ENCODE measurements at places on chromosomes 1 and 21.
A peak's percentile ranks its signal among the peaks of the same experiment; 100 is the strongest.

GRCh38 chr1:64147759-64148158 lies 55.7 kb upstream of the UBE2U start:
- H3K27me3 ChIP-seq, result no peaks in the 10 kb centered on the region
- peaks cover 5% of the 10 kb centered on the region for H3K36me3 ChIP-seq
- peaks cover 18% of the 10 kb centered on the region for H3K4me1 ChIP-seq
- H3K27ac ChIP-seq, result peak overlapping the region; percentile 23
- no peak for DNase-seq

GRCh38 chr1:209723756-209724693 lies 19.4 kb downstream of the HSD11B1 start:
- no peaks in the 10 kb centered on the region for H3K36me3 ChIP-seq
- DNase-seq, result no peak
- H3K27me3 ChIP-seq, result peaks cover 7% of the 10 kb centered on the region
- H3K4me3 ChIP-seq, result no peak overlapping the region

GRCh38 chr21:42107177-42107880 lies 36.2 kb downstream of the UMODL1 start:
- no peak overlapping the region for H3K4me3 ChIP-seq
- no peak for DNase-seq
- H3K27ac ChIP-seq, result no peak overlapping the region

- H3K27ac ChIP-seq, result no peak overlapping the region
- DNase-seq, result no peak
- H3K4me3 ChIP-seq, result no peak overlapping the region
- H3K27me3 ChIP-seq, result peaks cover 34% of the 10 kb centered on the region
Observed at GRCh38 chr1:48671578-48671977, 105.1 kb downstream of the BEND5 start.

- no peaks in the 10 kb centered on the region for H3K36me3 ChIP-seq
- no peak for DNase-seq
- peaks cover 26% of the 10 kb centered on the region for H3K4me1 ChIP-seq
- H3K4me3 ChIP-seq, result no peak overlapping the region
Observed at GRCh38 chr21:41611966-41612606, 104.1 kb upstream of the TMPRSS2 start.

DNA sequence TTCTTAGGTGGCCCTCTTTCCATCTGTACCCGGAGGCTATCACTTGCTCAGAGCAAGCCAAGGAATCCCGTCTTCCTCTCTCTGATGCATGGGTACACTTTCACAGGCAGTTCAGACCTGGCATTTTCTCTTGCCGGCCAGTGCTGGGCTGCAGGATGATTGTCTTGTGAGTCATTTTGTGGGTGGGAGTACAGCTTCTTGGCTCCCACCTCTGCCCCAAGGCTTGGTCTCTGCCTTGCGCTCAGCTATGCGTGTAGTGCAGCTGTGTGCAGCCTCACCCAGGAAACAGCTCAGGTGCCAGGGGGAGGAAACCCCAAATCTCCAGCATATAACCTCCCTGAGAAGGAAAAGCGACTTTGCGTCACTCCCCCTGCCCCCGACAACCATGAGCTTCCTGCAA lies 3.9 kb upstream of the AJAP1 start:
- no peak overlapping the region for H3K4me3 ChIP-seq
- H3K36me3 ChIP-seq, result no peaks in the 10 kb centered on the region

- H3K4me1 ChIP-seq, result no peaks in the 10 kb centered on the region
- no peak overlapping the region for H3K4me3 ChIP-seq
- H3K36me3 ChIP-seq, result no peaks in the 10 kb centered on the region
- H3K27ac ChIP-seq, result no peak overlapping the region
Observed at GRCh38 chr1:111582016-111582415, 37.6 kb upstream of the RAP1A start.

DNA sequence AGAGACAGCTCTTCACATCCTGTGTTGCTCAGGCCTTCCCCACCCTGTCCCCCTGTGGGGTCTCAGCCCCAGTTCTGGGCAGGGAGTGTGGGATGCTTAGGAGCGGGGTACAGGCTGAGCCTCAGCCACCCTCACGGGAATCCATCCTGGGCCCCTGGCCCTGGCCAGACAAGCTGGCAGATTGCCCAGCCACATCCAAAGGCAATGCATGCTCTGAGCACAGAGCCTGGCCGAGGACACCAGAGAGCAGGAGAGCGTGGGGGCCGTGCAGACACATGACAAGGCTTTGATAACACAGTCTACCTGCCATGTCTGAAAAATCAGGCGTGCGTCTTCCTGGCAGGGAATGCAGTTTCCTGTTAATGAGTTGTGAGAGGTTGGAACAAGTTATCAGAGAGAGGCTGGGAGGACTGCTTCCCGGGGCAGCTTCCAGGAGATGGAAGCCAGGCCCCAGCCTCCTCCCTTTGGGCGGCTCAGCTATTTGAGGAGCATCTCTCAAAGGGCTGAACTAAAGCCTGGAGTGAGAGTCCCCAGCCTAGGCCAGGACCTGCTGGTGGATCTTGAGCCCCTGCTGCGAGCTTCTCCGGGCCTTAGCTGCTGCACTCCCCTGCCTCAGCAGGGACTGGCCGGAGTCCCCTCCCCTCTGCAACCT lies 72.2 kb upstream of the SELENON start:
- no peak overlapping the region for H3K4me3 ChIP-seq
- H3K4me1 ChIP-seq, result peaks cover 48% of the 10 kb centered on the region
- no peaks in the 10 kb centered on the region for H3K36me3 ChIP-seq
- H3K27me3 ChIP-seq, result peaks cover 3% of the 10 kb centered on the region
- no peak overlapping the region for H3K27ac ChIP-seq

DNA sequence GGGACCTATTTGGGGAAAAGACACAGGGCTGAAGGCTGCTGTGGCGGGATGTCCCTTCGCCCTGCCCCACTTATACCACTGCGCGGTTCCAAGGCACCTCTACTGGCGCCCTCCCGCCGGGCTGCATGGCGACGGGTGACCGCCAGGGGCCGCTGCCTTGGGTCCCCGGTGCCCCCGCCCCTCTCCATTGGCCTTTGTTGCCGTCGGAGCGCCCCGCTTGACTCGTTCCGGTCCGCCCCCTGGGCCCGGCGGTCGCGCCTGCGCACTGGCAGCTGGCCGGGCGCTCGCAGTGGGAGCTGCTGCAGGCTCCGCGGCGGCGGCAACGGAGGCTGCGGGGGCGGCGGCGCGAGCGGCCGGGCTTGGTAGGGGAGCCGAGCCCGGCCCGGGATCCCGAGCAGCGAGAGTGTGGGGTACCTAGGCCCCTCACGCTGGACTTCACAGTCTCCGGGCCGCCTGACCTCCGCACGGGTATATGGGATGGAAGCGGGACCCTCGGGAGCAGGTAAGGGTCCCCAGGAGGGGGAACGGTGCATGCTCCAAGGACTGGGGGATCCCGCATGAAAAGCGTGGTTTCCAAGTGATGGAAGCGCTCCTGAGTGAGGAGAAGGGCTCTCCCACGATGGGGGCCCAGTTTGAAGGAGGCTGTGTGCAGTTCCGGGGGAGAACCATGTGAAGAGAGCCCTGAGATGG lies at the start of gene AGO1:
TSS of gene AGO1 (plus strand) at position 265 of the 690 bp plus-strand sequence. CDS start at position 478, 213 bp downstream.
- peak within 1 kb of the TSS; percentile 76 for H3K27ac ChIP-seq
- peaks cover 18% of the 10 kb centered on the region for H3K27me3 ChIP-seq
- peak; percentile 99 for DNase-seq

DNA sequence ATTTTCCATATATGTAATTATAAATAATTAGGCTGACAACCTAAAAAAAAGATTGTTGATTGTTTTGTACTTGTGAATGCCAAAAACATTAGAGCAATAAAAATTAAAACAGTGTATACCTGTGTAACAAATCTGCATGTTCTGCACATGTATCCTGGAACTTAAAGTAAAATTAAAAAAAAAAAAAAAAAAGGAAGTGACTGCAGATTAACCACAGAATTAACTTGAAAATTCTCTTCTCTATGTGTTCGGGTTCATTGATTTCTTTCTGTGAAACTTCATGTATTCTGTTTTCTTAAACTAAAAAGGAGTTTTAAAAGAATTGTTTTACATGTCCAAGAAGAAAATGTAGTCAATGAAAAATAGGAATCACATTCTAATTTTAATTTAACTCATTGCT lies 95.7 kb downstream of the FASLG start:
- no peak overlapping the region for H3K4me3 ChIP-seq
- no peak overlapping the region for H3K27ac ChIP-seq
- H3K27me3 ChIP-seq, result peaks cover 9% of the 10 kb centered on the region
- no peaks in the 10 kb centered on the region for H3K4me1 ChIP-seq
- H3K36me3 ChIP-seq, result no peaks in the 10 kb centered on the region

DNA sequence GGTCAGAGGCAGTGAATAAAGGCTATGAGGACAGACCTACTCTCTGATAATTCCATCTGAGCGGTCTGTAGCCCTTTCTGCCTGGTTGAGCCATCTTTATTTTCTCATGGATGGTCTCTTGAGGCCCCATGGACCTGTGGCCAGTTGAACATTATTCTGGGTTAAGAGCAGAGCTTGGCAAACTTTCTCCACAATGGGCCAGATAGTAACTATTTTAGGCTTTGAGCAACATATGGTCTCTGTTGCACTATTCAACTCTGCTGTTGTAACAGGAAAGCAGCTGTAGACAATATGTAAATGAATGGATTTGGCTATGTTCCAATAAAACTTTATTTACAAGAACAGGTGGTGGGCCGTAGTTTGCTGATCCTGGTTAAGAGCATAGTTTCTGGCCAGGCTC lies 62.7 kb downstream of the KAZN start:
- peaks cover 25% of the 10 kb centered on the region for H3K36me3 ChIP-seq
- peaks cover 1% of the 10 kb centered on the region for H3K4me1 ChIP-seq
- no peak for DNase-seq

GRCh38 chr1:15178571-15179484 lies 25.3 kb downstream of the TMEM51 start:
- peaks cover 5% of the 10 kb centered on the region for H3K27me3 ChIP-seq
- H3K4me1 ChIP-seq, result peaks cover 46% of the 10 kb centered on the region
- no peak for DNase-seq
- H3K4me3 ChIP-seq, result no peak overlapping the region
- H3K27ac ChIP-seq, result peak overlapping the region; percentile 20

- H3K4me1 ChIP-seq, result peaks cover 7% of the 10 kb centered on the region
- H3K27ac ChIP-seq, result peak overlapping the region; percentile 68
- H3K4me3 ChIP-seq, result no peak overlapping the region
Observed at GRCh38 chr21:46213620-46214286, 14.8 kb downstream of the LSS start.

DNA sequence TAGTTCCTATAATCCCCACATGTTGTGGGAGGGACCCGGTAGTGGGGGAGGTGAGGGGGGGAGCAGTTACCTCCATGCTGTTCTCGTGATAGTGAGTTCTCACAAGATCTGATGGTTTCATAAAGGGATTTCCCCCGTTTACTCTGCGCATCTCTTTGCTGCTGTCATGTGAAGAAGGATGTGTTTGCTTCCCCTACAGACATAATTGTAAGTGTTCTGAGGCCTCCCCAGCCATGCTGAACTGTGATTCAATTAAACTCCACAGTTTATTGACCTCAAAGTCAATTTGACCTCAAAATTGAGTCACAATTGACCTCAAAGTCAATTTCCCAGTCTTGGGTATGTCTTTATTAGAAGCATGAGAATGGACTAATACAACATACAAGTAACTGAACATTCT lies 19.7 kb downstream of the DPH5 start:
- no peak overlapping the region for H3K4me3 ChIP-seq
- peaks cover 39% of the 10 kb centered on the region for H3K36me3 ChIP-seq
- H3K27ac ChIP-seq, result no peak overlapping the region
- no peaks in the 10 kb centered on the region for H3K4me1 ChIP-seq
- no peaks in the 10 kb centered on the region for H3K27me3 ChIP-seq

DNA sequence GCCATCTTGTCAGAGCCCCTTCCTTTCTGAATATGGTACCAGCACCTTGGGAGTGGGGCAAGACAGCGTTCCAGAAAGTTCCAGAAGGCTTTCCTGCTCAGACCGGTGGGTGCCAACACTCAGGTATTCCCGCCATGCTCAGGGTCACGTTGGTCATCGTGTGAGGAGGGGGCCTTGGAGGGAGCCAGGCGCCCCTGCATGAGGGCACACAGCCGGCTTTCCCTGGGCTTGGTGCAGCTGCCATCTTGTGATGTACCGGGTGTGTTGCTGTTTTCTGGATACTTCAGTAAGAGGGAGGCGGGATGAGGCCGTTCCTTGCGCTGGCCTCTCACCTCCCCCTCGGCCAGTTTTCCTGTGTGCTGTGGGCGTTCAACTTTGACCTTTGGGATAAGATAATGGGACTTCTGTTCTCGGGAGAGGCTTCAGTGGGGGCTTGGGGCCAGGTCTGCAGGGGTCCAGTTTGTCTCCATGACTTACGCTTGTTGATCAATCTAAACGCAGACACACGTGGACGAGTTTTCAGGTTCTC lies 69.7 kb downstream of the PRDM16 start:
- H3K4me3 ChIP-seq, result peak overlapping the region; percentile 58
- H3K27me3 ChIP-seq, result peaks cover 6% of the 10 kb centered on the region
- H3K27ac ChIP-seq, result no peak overlapping the region
- DNase-seq, result no peak
- H3K36me3 ChIP-seq, result no peaks in the 10 kb centered on the region

DNA sequence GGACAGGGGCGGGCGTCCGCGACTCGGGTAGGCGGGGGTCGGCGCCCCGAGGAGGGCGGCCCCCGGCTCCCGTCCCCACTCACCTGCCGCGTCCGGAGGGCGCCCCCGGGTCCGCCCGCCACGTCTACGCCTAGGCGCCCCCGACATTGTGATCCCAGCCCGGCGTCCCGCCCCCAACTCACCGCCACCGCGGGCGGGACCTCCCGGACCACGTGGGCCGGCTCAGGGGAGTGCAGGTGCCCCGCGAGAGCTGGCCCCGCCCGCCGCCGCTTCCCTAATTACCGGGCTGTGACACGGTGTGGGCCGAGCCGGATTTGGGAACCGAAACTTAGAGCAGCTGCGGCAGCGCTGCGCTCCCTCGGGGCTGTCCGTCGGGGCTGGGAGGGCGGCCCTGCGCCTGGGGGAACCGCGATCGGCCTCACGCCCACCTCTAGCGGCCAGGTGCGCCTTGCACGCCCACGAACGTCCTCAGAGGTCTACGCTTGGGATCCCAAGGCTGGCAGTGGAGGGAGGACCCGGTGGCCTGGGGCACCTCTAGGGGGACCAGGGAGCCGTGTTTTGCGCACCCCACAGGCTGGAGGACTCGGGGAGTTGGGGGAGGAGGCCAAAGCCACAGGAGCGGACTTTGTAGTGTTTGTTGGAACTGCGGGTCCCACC lies 521 bp upstream of the NADK start:
- H3K4me3 ChIP-seq, result peak overlapping the region; percentile 74
- DNase-seq, result peak; percentile 70
- peaks cover 13% of the 10 kb centered on the region for H3K27me3 ChIP-seq

DNA sequence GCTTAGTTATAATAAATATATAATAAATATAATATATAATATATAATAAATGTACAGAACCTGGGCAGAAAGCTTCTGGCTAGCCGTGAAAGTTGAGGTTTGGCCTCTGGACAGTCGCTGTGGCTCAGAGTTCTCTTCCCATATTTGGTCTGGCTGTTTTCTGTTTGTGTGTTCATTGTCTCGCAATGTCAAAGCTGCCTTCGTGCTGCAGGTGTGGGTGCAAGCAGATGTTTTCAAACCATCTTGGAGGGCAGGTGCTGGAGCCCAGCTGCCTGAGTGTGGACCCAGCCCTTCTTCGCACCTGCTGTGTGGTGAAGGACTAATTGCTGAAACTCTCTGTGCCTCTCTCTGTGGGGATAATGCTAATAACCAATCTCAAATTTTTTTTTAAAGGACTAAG lies 3.6 kb upstream of the CSTB start:
- no peak overlapping the region for H3K27ac ChIP-seq
- no peak for DNase-seq
- H3K4me3 ChIP-seq, result no peak overlapping the region
- H3K4me1 ChIP-seq, result peaks cover 21% of the 10 kb centered on the region

- DNase-seq, result no peak
- H3K36me3 ChIP-seq, result no peaks in the 10 kb centered on the region
- peaks cover 3% of the 10 kb centered on the region for H3K27me3 ChIP-seq
- no peak overlapping the region for H3K4me3 ChIP-seq
Observed at GRCh38 chr1:50703240-50703639, 256.8 kb downstream of the FAF1 start.

All from nephron progenitor cell (in vitro differentiated cells).